ENCODE measurements at places on chromosomes 3 and 15.

GRCh38 chr3:107664614-107665013 is 141.9 kb downstream of the BBX start:
- DNase-seq: no peak

GRCh38 chr15:79874242-79874641 is 22.6 kb downstream of the MTHFS start:
- no peak for DNase-seq

DNA sequence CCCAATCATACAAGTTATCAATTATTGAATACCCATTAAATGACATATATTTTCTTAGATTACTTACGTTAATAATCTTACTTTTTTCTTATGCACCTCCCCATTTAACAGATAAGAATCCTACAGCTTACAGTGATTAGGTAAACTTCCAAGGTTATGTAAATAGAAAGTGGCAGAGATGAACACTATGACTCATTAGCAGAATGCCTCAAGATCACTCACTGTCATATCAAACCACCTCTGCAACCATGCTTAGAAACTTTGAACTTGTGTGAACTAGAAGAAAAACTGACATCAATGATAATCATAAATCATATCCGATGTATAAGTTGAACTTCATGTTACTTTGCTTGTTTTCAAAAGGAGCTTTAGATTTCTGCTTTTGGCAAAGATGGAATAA is 911.6 kb upstream of the ARPP21 start:
- DNase-seq: no peak

- no peak for DNase-seq
These were observed 83.4 kb downstream of the AQR start for GRCh38 chr15:34886134-34886533.

DNA sequence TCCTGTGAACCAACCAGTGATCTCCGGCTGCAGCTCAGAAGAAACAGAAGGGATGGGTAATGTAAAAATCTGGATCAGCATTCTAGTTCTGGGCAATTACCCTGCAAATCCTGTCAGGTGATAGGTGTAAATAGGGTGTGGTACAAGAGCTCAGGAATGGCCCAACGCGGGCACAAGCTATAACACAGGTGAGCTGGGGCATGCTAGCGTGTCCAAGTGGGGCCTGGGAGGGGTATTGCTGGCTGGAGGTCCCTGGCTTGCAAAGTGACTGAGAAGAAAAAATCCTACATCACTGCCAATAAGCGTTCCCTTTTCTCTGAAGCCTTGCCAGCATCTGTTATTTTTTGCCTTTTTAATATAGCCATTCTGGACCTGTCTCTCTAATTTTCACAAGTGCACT is 9.7 kb upstream of the CHST2 start:
- no peak for DNase-seq
